ENCODE measurements at places on chromosomes 4 and X.

DNA sequence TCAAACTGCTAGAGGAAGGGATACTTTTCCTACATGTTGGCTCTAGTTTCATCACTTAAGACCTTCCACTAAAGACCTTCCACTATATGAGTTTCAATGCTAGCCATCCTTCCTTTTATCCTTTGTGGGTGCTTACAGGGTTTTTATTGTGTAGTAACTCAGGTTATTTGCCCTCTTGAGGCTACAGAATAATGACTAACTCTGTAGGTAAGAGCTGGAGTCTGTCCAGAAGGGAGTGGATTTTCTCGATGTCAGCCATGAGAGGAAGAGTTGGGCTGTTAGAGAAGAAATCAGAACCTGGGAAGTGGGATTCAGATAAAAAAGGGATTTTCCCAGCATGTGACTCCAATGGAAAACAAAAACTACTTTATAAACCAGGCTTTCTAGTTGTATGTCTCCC lies 27.5 kb upstream of the HERC5 start:
- no peak for DNase-seq

DNA sequence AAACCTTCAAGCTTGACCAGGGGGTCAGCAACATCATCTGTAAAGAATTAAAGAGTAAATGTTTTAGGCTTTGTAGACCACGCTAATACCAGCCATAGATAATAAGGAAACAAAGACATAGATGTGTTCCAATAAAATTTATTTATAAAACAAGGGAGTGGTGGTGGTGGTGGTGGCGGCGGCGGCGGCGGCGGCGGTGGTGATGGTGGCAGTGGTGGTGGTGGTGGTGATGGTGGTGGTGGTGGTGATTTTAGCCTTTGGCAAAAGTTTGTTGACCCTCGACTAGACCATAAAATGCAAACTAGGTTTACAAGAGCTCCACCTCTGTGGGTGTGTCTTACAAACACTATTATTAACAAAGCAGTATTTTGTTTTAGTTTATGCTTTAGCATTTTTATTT lies 222.3 kb upstream of the SPOCK3 start:
- no peak for DNase-seq

DNA sequence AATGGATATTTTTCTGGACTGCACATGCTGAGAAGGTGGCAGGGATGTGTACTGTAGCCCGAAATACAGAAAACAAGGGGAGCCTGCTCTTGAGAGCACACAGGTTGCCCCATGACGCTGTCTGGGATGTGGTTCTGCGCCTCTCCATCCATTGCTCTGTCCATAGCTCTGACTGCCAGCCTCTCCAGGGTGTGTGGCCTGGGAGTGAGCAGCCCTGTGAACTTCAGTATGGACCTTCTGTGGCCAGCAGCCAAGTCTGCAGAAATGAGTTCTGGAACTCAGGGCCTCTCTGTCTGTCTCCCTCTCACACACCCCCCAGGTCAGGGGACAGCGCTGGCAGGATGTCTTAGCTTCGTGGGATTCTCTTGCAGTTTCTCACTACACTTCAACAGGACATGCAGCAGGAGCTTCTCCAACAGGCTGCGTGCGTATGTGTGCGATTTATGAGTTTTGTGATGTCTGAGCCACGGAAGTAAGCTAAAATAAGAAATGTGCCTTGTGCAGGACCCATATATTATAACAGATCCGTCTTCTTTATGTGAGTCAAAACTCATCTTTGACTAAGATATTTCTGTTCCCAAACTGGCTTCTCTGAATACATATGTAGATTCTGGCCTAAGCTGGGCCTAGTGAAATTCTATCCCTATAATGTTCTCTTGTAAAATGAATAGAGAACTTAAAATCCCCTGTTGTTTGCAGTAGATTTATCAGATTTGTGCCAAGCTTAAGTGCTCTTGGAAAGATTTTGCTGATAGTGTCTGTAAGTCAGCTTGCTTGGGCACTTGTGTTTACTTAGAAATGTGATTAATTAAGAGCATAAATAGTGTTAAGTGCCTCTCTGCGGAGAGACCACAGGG lies 40.0 kb downstream of the PROM1 start:
- no peak for DNase-seq

GRCh38 chr4:184850431-184851199 lies 24.8 kb upstream of the ACSL1 start:
- no peak for DNase-seq

GRCh38 chrX:80749404-80749803 lies 60.3 kb downstream of the BRWD3 start:
- no peak for DNase-seq

- DNase-seq: no peak
Observed at GRCh38 chr4:153432965-153433753, 33.0 kb upstream of the TMEM131L start.

GRCh38 chr4:174600391-174600790 lies 78.1 kb upstream of the HPGD start:
- no peak for DNase-seq

GRCh38 chr4:17260166-17260907 lies 251.6 kb downstream of the QDPR start:
- DNase-seq: no peak

DNA sequence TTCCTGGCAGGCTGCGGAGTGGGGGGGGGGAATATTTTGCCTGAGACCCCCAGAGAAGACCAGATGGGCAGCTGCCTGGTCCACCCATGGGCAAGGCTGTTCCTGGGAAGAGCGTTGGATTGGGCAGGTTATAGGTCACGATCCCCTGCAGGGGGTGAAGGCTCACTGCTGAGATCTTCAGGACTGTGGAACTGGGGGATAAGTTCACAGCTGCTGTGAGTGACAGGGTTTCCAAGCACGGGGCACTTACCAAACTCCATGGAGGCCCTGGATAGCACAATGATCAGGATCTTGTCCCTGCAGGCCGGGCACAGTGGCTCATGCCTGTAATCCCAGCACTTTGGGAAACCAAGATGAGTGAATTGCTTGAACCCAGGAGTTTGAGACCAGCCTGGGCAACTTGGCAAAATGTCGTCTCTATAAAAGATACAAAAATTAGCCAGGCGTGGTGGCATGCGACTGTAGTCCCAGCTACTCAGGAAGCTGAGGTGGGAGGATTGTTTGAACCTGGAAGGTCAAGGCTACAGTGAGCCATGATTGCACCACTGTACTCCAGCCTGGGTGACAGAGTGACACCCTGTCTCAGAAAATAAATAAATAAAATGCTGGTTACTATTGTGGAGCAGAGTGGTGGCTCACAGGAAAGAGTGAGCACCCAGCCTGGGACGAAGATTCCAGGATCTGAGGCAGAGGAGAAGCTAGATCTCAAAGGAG lies 68.0 kb upstream of the HELT start:
- no peak for DNase-seq

DNA sequence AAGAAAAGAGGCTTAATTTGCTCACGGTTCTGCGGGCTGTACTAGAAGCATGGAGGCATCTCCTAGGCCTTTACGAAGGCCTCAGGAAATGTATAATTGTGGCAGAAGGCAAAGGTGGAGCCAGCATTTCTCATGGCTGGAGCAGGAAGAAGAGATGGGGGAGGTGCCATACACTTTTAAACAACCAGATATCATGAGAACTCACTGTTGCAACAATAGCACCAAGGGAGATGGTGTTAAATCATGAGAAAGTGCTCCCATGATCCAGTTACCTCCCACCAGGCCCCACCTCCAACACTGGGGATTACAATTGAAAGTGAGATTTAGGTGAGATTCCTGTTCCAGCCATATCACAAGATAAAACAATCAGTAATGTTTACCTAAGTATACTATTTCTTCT lies 45.5 kb downstream of the MTHFD2L start:
- no peak for DNase-seq

GRCh38 chr4:78558410-78558809 lies 6.8 kb downstream of the ANXA3 start:
- no peak for DNase-seq

DNA sequence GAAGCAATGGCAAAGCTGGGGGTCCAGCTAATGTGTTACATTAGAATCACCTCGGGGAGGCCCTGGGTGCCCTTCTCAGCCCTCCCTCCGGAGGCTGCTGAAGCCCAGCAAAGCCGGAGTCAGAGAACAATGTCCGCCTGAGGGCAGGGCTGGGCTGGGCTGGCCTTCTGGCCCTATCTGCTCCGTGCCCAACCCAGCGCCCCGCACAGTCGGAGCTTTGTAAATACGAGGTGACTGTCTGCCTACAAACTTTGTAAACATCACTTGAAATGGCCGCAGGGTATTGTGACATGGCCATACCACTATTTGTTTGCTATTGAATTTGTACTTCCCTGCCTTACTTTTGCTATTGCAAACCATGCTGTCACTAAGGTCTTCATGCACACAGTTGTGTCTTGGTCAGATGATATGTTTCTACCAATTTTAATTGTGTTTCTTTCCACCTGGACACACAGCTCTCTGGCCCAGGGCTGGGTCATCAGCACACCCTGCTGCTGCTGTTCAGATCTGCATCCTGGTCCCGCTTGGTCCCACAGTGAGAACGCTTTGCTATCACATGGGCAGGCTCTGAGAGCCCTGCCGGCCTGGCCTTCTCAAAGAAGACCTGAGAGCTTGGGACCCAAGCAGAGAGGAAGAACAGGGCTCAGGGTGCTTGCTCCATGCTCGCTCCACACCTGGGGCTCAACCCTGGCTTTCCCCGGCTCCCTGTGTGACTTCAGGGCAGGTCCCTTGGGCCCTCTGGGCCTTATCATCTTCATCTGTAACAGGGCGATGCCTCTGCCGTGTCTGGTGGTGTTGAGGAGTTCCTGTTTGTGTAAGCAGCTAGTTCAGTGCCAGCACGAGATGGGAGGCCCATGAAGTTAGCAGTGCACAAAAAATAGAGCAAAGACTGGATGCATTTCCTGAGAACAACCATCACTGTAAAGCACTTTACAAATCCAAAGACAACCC lies 2.3 kb downstream of the S100P start:
- no peak for DNase-seq

DNA sequence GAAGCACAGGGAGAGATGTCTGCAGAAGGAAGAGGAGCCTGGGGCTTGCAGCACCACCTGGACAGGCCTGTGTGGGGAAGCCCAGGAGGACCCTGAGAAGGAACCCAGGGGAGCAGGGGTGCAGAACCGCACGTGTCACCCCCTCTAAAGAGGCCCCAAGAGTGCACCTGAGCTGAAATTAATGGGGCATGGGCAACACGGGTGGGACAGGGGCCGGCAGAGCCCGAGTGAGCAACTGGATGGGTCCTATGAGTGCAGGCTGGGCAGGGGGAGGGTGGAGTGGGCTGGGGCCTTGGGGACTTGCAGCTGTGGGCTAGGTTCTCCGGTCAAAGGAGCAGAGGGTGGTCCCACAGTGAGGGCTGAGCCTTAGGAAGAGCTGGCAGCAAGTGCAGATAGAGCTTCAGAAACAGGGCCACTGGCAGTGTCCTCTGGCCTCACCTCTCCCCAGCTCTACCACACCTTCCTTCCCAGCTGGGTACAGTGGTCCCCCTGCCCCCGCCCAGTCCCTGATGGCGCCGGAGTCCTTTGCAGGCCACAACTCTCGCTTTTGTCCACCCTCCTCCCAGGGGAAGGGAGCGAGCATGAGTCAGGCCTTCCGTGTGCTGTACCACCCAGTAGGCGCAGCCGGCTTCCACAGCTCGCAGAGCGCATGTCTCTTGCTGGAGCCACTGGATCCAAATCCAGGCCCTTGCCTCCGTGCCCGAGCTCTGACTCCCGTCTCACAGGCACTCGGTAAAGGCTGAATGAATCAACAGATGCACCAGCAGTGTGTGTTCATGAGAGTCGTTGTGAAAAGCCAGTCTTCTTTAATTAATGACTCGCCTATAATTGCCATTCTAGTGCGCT lies 131.6 kb downstream of the HMX1 start:
- DNase-seq: no peak

DNA sequence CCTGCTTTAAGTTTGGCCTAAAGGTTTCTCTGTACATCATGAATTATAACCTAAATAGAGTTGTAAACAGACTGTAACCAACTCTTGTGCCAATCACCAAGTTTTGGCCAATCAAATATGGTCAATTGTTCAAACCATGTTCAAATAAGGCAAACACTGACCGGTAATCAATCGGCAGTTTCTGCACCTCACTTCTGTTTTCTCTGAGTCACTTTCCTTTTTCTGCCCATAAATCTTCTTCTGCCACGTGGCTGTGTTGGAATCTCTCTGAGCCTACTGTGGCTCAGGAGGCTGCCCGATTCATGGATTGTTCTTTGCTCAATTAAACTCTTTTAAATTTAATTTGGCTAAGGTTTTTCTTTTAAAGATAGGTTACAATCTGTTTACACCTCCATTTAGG lies 16.5 kb upstream of the ENPP6 start:
- DNase-seq: no peak

GRCh38 chr4:122879001-122879400 lies 43.4 kb downstream of the NUDT6 start:
- no peak for DNase-seq

DNA sequence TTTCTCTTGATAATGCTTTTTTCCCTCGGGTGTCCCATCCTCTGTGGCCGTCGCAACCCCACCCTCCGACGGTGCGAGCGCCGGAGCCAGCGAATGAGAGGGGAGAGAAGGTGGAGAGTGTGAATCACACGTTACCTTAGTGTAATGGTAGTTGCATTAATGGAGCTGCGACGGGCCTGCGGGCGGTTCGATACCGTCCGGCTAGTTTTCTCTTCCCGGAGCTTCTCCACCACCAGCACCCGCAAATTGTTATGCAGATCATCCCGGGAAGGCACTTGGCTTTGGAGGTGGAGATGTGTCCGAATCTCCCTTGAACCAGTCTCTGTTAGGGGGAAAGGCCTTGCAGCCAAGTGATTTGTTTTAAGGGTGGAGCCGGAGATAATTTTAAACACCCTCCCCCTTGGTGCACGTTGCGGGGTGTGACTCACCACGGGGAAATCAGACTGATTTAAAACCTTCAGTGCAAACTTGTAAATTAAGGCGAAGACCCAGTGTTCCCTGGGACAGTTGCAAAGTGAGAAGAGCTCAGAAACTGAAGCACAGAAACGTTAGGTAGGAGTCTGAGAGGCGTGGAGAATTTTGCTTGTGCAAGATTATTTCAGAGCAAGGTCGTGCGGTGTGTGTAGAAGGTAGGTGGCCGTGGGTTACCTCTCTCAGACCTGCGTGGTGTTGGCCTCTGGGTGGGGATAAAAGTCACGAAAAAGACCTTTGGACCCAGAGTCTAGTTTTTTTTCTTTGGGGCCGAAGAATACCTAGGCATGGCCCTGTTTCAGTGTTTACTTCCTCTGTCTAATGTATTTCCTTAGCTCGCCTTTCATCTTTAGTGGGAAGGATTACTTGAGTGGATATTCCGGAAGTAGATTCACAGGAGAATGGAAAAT lies 1.3 kb downstream of the AFF1 start:
- no peak for DNase-seq

DNA sequence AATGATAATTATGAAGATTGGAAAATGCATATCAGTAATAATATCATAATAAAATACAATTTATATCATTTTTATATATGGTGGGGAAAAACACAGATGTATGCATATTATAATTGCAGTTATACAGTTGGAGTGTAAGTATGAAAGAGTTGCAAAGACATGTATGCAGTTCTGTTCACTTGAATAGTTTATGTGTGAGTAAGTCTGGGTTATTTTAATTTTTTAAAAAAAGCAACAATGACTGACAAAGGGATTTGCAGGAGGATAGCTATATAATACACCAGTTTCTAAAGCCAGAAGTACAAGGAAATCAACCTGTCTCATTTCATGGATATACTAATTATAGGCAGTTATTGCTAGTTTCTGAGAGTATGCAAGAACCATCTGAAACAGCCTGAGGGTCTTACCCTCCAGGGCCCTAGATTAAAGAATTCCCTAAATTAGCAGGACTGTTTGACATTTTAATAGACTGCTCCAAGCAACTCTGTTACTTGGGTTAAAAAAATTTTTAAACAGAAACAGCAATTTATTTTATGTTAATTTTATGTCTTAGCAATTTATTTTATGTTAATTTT lies 40.2 kb downstream of the FAM114A1 start:
- no peak for DNase-seq

All from hypothalamus (tissue), 51 donors.